Stimulated activated CD4-positive, alpha-beta T cell treated with anti-CD3 and anti-CD28 coated beads, Interleukin-12 subunit alpha, Interleukin-12 subunit beta, amount 100 ng/mL, for 24 hours (primary cell): ENCODE measurements at places on chromosomes 13 and 19.
A peak's percentile ranks its signal among the peaks of the same experiment; 100 is the strongest.

DNA sequence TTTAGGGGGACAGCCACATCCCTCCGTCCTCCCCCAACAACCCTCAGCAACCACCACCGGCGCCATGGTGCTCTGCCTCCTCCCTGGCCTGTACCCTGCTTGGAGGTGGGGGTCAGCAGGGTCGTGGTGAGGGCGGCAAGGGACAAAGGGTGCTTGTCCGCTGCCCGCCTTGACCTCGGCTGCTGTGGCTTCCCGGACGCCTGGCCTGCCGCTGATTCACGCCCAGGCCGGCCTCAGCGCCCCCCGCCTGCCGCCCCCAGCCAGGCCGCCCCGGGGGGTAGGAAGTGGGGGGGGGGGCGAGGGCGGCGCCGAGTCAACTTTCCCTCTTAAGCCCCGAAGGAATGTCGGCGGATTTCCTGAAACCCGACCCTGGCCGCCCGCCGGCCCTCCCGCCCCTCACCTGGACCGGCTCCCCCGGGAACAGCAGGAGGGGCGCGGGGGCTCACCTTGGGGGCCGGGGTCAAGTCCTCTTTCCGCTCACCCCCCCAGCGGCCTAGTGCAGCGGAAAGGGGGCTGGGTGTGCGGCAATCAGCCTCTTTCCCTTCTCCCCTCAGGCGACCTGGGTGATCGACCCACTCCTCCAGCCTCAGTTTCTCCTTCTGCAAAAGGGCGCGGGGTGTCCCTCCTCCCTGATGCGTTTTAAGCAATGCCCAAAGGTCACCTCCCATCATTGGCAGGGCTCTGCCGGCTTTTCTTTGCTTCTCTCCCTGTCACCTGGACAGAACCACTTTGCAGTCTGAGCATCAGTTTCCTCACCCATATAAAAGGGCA, 1.9 kb upstream of the TMEM59L start:
- DNase-seq: no peak

DNA sequence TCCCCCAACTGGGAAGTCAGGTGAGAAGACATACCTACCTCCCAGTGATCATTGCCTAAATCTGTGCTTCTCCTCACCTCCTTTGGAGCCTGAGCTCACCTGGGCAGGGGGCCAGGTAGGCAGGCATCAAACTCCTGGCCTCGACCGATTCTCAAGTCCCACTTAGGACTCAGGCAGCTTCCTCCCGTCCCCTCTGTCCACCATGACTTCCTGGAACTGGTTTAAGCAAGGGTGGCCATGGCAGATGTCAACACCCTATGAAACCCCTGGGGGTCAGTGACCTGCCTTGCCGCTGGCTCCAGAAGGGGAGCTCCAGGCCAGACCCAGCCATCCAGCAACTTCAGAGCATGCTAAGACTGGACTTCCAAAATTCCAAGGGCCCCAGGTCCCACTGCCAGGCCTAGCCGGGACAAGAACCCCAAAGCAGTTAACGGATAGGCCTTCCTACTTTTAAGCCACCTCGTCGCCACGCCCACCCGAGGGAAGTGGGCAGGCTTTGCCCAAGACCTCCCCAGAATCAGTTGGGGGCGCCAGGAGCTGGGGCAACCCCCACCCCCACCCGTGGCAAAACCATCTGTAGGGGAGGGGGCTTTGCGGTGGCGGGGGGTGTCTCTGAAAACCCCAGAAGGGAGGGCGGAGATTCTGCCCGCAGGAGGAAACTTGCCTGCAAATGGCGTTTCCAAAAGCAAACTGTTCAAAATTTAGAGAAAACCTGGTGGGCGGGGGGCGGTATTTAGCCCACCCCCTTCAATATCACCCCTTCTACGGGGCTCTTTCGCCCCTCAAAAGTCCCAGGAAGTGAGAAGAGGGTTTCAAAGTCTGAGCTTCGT, 657 bp downstream of the PLIN3 start:
- DNase-seq: no peak

GRCh38 chr13:110826101-110826500, 88.8 kb downstream of the ANKRD10 start:
- no peak for DNase-seq

DNA sequence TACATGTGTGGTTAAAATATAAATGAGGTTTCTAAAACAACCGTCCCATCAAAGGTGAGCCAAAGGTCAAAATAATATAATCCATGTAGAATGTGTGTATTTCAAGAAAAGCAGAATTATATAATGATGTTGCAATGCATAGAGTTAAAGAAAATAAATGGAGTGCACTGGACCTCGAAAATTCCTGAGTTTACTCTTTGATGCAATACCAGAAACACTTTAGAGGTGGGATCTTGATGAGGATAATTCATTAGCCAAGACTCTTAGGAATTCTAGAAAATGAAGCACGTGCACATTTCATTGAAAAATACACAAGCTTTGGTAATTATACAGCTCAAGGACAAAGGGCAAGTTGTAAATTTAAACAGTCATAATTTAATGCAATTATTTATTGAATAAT, 508.9 kb upstream of the ARGLU1 start:
- DNase-seq: no peak

DNA sequence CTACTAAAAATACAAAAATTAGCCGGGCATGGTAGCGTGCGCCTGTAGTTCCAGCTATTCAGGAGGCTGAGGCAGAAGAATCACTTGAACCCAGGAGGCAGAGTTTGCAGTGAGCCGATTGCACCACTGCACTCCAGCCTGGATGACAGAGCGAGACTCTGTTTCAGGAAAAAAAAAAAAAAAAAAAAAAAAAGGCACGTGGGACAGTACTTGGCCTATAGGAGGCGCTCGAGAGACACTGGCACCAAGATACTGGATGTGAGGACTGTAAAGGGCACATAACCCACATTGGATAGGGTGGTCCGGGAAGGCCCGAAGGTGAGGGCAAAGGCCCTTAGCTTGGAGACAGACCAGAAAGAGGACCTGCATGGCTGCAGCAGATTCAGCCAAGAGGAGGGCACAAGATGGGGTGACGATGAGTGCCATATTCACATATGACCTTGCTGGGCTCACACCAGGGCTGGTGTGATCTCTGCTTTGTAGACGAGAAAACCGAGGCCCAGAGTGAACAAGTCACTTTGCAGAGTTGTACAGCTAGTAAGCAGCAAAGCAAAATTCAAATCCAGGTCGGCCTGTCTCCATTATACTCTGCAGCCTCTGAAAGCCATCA, 89.4 kb downstream of the DPF1 start:
- peak; percentile 17 for DNase-seq

DNA sequence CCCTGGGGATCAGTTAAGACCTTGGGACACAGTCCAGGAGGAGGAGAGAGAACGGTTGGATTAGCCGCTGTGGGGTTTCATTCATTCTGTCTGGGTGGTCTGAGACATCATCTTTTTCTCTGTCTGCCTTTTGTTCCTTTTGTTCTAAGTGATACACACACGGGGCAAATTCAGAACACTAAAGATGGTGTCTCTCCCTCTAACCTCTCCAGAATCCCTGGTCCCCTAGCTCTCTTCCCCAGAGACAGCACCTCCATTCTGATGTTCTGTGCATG, 5.0 kb downstream of the BICRA start:
- DNase-seq: no peak

- no peak for DNase-seq
Observed at GRCh38 chr13:77310161-77310560, 16.7 kb downstream of the MYCBP2 start.

DNA sequence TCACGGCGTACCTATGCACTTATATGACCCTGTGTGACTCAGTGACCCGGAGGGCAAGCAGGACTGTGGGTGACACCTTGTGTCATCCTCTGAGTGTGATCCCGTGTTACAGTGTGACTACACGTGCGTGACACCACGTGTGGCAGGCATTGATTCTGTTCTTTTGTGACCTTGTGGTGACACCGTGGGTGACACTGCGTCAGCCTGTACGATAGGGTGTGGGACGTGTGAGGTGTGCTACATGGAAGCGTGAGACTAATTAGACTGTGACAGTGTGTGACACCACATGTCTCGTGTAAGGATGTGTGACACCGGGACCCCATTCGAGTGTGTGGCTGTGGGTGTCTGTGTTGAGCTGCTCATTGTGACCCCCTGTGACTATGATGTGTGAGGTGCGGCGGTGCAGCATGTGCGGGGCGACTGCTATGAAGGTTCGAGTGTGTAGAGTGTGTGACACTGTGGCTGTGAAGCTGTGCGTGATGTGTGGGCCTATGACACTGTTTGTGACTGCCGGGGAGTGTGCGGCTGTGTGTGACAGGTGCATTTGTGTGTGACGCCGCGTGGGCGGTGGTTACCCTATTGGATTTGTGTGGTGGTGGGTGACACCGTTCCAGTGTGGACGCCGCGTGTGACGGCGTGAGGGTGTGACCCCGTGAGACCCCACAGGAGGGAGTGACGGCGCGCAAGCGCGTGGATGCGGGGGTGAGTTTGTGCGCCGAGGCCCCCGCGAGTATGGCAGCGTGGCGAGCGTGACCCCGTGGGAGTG, 399 bp upstream of the SPTBN4 start:
- peak; percentile 47 for DNase-seq

DNA sequence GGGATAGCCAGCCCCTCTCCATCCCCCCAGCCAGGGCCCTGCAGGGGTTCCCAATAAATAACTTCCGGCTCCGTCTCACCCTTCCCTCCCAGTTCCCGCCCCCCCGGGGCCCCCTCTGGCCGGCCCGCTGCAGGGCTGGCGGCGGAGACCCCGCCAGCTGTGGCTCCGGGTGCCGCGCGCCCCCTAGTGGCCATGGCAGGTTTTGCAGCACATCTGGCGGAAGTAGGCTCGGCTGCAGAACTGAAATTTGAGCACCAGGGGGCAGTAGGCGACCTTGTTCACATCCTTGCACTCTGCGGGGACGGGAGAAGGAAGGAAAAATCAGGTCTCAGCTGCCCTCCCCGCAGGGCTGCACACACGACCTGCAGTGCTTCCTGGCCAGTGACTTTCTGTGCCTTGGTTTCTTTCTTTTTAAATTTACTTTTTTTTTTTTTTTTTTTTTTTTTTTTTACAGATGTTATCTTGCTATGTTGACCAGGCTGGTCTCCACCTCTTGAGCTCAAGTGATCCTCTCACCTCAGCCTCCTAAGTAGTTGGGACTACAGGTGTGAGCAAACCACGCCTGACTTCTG, 3.6 kb upstream of the MYO1F start:
- DNase-seq: peak; percentile 77

DNA sequence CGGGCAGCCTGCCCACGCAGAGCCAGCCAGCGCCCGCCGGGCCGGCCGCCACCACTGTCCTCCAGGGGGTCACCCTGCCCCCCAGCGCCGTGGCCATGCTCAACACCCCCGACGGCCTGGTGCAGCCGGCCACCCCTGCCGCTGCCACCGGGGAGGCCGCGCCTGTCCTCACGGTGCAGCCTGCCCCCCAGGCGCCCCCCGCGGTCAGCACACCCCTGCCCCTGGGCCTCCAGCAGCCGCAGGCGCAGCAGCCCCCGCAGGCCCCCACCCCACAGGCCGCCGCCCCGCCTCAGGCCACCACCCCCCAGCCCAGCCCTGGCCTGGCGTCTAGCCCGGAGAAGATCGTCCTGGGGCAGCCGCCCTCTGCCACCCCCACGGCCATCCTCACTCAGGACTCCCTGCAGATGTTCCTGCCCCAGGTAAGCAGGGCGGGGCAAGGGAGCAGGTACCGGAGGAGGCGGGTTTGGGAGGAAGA, 32.3 kb upstream of the EHD2 start:
- DNase-seq: no peak

- no peak for DNase-seq
Observed at GRCh38 chr13:25067064-25067463, 28.9 kb upstream of the PABPC3 start.

GRCh38 chr13:28741084-28741491, 22.3 kb upstream of the SLC46A3 start:
- no peak for DNase-seq

- DNase-seq: no peak
Observed at GRCh38 chr13:65585346-65585745, 1644.8 kb downstream of the PCDH9 start.

DNA sequence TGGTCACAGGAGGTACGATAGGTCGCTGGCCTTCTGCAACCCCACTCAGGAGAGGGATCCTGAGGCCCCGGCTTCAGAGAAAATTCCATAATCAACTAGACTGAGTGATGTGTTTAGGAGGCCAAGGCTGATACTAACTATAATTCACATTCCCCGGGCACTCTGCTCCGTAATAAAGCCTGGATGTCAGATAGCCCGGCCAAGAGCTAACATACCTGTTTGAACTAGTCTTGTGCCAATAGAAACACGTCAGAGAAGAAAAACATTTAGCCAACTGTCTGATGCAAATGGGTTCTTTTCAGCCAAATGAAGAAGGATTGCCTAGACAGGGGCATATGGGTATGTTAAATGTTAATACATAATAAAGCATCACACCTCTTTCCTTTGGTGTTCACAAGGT, 204.2 kb downstream of the TSHZ3 start:
- no peak for DNase-seq

DNA sequence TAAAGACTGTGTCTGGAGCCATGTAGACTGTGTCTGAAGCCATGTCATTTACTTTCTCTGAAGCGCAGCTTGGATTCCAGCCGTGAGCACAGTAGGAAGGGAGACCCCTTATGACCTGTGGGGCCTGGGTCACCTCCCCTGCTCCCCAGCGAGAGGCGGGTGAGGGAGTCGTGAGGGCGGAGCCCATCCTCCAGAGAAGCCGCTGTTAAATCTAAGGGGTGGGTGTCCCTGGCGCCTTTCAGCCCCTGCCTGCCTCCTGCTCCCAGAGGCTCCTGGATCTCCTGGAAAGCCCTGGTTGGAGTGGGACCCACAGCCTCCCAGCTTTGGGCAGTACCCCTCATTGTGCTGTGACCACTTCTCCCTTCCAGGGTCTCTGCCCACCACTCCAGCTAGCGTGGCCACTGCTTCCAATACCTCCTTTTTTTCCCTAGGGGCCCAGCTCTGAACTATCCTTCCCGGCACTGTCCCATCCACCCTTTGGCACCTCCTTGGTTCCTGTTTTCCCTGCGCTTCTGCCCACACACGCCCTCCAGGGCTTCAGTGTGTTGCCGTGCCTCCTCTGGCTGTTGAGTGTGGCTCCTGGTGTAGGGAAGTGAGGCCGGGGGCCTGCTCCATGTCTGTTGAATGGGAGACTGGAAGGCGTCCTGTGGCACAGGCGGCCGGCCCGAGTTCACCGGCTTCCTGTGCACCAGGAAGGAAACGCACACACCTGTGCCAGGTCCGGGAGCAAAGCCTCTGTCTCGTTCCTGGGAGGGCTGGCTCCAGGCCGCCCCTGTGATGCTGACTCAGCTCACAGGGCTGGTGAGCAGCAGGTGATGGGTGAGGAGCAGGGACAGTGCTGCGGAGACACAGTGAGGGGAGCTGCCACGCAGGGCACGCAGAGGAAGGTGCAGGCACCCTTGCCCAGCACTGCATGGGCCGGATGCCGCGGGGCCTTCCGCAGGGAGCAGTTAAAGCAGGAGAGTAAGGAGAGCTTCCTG, 29.4 kb downstream of the ATP4B start:
- DNase-seq: no peak

GRCh38 chr19:54464630-54465425, 1.2 kb upstream of the LENG9 start:
- peak; percentile 55 for DNase-seq
